ENCODE measurements at places on chromosomes 1 and 21.

DNA sequence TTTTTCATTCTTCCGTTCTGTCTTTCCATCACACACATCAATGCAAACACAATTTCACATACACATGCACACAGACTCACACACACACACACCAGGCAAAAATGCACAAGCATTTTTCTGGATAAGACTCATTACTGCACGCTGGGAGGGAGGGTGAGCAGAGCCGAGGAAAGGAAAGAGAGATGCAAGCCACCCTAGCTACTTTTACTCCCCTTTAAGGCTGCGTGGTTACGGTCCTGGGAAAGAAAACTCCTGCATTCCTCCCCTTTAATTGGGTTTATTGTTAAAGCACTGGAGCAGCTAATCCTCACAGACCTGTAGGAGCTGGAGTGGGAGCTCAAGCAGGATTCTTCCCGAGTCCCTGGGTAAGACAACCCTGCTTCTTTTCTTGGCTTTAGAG, at the start of gene CAMK1G:
Gene CAMK1G (plus strand): TSS at position 307 of the 400 bp plus-strand sequence. CDS start 11,270 bp downstream, outside the sequence.
- DNase-seq: no peak

- DNase-seq: no peak
Measured at GRCh38 chr1:145849356-145850160, 4.1 kb downstream of the NUDT17 start.

- DNase-seq: no peak
Measured at GRCh38 chr1:232968391-232968790, 18.0 kb downstream of the NTPCR start.

DNA sequence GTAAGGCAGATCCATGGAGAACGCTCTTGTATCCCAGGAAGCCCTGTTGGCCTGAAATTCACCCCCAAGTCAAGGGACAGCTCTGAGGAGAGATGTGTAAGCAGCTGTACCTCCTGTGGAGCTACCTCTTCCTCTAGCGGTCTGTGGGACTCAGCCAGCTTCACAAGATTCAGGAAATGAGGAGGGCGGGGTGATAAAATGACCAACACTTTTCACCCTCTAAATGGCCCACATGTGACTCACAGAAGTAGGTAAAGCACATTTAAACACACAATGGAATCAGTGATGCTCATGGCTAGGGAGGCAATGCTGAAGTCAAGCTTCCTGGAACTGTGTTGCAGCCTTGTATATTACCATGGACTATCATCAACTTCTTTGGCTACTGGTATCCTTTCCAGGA, at the start of gene SH2D1B:
Gene SH2D1B (minus strand): TSS at position 135 of the 400 bp plus-strand sequence. CDS start 120 bp downstream, at position 15.
- no peak for DNase-seq

- no peak for DNase-seq
Measured at GRCh38 chr1:153533689-153534201, 2.0 kb downstream of the S100A6 start.

DNA sequence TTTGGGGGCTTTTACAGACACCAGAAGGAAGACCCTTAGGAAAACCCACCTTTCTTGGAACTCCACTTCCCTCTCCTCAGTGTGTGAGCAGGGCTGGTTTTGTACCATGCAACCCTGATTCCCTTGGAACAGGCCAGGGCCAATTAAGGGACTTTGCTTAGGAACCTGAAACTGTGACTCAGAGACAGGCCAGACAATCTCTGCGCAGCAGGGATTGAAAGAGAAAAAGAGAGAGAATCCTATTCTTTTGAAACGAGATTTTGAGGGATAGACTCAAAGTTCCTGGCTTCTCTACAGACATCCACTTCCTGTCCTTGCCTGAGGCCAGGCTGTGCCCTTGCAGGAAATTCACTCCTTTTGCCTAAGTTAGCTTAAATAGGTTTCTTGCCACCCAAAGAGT, 23.1 kb upstream of the C1orf198 start:
- no peak for DNase-seq

DNA sequence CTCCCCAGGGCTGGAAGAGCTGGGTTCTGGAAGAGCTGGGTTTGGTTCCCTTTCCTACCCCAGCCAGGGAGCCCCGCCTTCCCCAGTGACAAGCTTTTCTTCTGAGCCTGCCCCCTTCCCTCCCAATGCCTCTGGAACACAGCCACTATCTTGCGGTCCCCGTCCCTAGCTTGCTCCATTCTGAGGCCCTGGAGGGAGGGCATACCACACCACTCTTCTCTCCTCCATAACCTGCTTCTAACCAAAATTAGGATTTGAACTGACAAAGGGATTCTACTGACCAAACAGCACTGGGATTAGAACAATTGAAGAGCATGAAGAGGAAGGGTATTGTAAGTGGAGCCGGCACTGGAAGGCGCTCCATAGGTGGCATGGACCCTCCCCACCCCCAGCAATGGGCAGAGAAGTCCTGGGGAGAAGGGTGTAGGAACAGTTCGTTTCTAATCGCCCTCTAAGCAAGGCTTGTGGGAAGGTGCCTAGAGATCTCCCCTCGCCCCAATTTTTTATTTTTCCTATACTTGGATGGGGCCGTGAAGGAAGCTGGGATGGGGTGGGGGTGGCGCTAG, 690 bp downstream of the C1orf216 start:
- no peak for DNase-seq

GRCh38 chr1:10979483-10979920, 33.0 kb upstream of the TARDBP start:
- no peak for DNase-seq

GRCh38 chr1:57007948-57008347, 42.1 kb upstream of the C8B start:
- DNase-seq: no peak

DNA sequence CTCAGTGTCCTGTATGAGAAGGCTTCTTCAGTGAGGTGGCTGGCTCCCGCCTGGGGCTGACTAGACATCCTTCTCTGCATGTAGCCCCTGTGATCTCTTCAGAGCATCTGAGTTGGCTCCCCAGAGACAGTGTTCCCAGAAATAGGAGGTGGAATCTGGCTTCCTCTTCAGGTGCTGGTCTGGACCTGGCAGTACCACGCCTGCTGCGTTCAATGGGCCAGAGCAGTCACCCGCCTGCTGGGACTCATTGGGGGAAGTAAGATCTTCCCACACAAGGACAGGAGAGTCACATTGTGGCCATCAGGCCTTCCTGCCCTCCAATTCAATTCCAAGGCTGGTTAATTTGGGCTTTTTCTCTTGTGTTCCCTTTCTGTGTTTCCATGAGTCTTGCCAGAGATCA, 51.0 kb downstream of the ADARB1 start:
- no peak for DNase-seq

GRCh38 chr1:51727366-51727765, 110.5 kb downstream of the OSBPL9 start:
- no peak for DNase-seq

GRCh38 chr1:229579059-229579673, 20.7 kb upstream of the ABCB10 start:
- DNase-seq: no peak

DNA sequence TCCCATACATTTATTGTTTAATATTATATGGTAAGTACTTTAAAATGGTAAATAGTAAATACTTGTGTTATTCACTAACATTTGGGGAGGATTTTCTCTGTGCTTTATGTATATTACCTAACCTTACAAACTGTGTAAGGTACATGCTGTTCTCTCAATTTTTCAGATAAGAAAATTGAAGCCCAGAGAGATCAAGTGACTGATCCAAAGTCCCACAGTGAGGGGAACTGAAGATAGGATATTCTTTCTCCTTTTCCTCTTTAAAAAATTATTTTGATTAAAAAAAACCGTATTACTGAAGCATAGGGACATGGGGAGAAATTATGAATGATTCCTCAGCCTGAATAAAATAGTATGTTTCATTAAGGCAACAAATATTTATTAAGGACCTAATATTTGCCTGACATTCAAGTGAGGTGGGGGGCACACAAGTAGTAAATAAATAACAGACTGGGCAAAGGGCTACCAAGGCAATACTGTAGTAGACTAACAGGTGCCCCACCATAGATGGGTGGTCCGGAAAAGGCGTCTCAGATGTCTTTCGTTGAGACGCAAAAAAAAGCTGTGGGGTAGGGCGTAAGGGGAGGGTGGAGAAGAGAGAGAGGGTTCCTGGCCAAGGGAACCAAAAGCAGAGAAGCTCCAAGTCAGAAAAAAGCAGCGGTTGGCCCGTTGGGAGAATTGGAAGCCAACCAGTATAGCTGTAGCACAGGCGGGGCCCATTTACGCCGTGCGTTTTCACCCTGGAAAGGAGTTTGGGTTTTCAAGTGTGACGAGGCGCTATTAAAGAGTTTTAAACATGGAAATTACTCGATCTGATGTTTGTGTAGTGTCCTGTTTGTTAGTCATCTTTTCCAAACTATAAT, 944 bp upstream of the AGO3 start:
- peak; percentile 13 for DNase-seq

DNA sequence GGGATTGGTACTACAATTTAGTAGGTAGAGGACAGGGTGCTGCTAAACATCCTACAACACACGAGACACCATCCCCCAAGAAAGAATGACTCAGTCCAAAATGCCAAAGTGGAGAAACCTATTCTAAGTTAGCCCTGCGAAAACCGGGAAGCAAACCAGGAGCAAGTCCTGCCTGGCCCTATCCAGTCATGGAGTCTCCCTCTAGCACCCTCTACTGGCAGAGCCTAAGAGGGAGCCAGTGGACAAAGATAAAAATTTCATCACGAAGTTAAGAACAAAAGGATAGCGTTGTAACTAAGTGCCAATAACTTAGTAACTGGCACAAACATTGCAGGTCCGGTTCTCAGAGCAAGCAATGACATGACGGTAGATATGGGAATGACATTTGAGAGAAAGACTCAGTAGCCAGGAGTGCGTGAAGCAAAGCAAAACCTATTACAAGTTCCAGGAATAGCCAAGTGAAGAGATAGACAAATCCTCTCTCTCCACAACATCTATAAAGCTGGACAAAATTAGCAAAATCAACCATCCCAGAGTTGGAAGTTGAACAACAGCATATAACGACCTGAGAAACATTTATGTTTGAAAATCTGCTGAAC, 383.5 kb downstream of the OMA1 start:
- no peak for DNase-seq

- no peak for DNase-seq
Measured at GRCh38 chr1:232452117-232452516, 177.8 kb downstream of the SIPA1L2 start.

DNA sequence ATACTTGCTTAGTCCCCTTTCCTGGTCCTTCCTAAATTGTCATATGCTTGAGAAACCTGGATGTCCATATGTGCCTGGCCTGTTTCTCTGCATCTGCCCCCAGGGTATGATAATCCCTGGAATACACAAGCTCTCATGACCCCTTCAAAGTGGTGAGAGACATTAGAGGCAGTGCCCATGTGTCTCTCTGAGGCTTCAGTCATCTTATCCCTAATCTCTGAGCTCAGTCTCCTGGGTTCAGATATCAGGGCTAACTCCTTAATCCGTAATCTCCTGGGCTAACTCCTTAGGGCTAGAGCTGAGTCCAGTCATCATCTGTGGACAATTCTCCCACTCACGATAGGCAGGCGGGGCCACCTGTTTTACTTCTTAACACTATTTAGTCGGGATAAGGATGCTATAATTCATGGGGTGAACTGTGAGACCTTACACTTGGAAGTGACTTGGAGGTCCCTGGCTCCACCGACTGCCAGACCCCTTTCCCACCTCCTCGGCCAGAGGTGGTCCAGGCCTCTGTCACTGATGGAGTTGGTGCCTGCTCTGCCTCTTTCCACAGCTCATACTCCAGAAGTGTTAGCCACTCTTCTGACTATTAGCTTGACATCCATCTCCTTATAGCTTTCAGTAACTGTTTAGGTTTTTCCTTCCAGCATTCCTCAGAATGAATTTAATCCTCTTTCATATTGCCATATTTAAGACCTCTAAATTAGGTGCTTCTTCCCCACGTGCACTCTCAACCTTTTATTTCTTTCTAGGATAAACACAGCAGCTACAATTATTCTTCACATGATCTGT, 22.7 kb downstream of the CCN1 start:
- no peak for DNase-seq

GRCh38 chr1:244705261-244706234, 52.6 kb downstream of the DESI2 start:
- no peak for DNase-seq

GRCh38 chr1:61132176-61132638, 49.8 kb downstream of the NFIA start:
- DNase-seq: no peak

- no peak for DNase-seq
Measured at GRCh38 chr1:236073307-236073897, 8.5 kb upstream of the NID1 start.

GRCh38 chr1:169957884-169958283, 64.2 kb upstream of the SCYL3 start:
- no peak for DNase-seq

- no peak for DNase-seq
Measured at GRCh38 chr1:181181792-181182585, 93.5 kb downstream of the IER5 start.

GRCh38 chr1:17095141-17095540, 24.1 kb downstream of the PADI2 start:
- no peak for DNase-seq

GRCh38 chr1:119327450-119328155, 41.0 kb upstream of the HAO2 start:
- no peak for DNase-seq

GRCh38 chr1:46784666-46785065, 14.2 kb upstream of the CYP4B1 start:
- DNase-seq: no peak

- DNase-seq: no peak
Measured at GRCh38 chr1:78184460-78185072, 138.8 kb downstream of the GIPC2 start.

- no peak for DNase-seq
Measured at GRCh38 chr1:15579683-15580047, 5.2 kb downstream of the AGMAT start.

DNA sequence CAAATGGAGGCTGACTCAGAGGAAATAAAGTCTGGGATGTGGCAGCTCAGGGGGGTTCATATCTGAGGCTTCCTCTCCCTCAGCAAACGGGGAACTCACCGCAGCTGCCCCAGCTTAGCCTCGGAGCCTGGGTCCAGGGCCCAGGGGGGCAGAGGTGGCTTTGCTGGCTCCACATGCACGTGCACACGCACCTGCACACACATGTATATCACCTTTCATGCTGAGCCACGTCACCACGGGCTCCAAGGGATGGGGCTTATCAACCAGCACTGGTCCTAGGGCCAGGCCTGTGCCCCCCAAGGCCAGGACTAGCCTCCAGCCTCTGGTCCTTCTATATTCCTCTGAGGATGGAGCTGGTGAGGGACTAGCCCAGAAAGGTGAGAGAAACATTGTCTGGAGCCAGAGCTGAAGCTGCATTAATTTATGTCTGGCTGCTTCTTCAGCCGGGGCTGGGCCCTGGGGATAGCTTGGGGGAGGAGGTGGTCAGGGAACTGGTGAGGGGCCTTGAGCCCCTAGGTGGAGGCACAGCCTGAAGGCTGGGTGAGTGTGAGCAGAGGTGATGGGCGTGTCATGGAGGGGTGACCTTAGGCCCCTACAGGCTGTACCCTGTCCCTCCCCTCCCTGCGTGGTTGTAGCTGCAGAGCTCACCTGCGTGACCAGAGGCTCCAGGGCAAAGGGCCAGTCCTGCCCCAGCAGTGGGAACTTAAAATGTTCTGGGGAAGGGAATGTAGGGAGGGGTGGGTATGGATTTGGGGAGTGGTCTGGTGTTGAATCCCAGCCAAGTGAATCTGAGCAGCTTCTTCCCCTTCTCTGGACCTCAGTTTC, 520.8 kb downstream of the PTPRU start:
- no peak for DNase-seq

GRCh38 chr1:79302380-79302930, 295.9 kb upstream of the ADGRL4 start:
- no peak for DNase-seq

Data from activated T-helper 1 cell treated with anti-CD3 and anti-CD28 coated beads, Interleukin-2, amount 50 U/mL, for 16 hours (primary cell).